ENCODE measurements at places on chromosomes 2 and 18.

DNA sequence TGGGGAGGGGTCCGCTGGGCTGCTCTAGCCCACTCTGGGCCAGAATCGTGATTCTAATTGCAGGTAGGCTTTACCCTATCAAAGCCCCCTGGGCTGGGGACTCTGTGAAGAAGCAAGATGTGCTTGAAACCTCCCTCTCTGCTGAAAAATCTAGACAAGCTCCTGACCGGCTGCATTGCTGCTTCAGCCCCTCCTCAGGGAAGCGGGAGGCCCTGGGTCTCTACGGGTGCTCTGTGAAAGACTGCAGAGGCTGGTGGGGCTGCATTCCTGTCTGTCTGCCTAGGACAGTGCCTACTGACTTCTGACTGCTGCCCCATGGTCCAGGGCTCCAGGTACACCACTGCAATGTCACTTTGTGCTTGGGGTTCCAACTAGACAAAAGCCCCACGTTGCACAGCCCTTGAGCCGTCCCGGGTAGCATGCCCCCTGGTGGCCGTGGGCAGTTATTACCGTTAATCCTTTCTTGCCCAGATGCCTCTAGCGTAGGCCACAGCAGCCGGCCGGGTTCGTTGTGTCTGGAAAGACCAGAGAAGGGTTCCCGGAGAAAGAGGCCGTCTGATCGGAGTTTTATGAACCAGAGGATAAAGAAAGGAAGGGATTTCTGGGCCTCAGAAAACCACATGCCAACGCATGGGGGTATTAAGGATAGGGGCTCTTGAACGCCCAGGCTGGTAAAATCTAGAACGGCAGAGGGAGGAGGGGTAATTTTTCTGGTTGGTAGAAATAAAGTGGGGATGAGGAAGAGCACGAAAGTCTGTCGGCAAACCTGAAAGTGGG lies 15.9 kb upstream of the C1QL2 start:
- peak; percentile 78 for DNase-seq

GRCh38 chr2:1400943-1401735 lies 12.1 kb upstream of the TPO start:
- no peak for DNase-seq

- no peak for DNase-seq
Measured at GRCh38 chr2:73142937-73143336, 30.2 kb upstream of the RAB11FIP5 start.

- DNase-seq, result no peak
Measured at GRCh38 chr2:215328066-215328465, 16.2 kb downstream of the ATIC start.

GRCh38 chr2:119809339-119810048 lies 49.8 kb downstream of the PTPN4 start:
- DNase-seq, result no peak

DNA sequence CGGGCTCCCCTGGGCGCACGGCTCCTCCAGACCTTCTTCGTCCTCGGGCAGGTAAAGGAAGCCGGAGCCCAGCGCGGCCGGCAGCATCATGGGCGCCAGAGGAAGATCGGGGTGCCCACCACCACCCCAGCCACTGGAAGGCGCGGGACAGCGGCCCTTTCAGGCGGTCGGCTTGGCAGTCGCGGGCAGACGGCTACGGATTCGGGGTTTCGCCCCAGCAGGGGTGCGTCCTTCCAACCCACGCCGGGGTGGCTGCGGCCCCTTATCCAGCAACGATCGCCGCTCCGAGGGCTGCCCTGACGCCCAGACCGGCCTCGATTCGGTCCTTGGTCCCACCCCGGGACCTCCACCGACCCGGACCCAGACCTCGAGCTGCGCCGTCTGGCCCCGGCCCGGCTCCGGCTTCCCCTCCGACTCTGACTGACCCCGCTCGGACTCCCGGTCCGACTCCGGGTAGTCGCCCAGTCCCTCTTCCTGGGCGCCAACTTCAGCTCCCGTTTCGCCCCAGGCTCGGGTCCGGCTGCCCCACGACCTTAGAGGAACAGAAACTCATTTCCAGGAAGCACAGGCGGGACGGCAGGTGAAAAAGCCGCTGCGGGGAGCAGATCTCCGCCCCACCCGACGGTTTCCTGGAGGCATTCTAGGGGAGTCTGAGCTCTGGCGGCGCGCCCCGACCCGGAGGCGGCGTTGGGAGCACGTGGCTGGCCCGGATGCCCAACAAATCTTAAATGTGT lies 30.2 kb upstream of the SSB start:
- no peak for DNase-seq

DNA sequence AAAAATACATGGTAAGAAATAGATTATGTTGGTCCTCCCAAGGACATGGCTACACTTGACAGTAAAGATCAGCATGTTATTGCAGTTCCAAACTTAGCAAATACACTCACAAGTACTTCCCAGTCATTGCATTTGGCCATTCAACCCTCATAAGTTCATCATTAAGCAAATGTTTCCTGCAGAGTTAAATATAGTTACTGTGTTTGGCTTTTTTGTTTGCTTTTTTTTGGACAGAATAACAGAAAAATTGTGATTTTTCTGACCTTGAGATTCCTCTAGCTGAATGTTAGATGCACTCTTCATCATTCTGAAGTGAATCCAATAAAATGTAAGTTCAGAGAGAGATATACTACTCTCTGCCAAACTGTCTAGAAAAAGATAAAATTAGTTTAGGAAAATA lies 295.3 kb downstream of the GPD2 start:
- no peak for DNase-seq

GRCh38 chr18:1505856-1506255 lies 601.2 kb downstream of the ADCYAP1 start:
- no peak for DNase-seq

GRCh38 chr2:79620679-79621078 lies 107.8 kb downstream of the CTNNA2 start:
- no peak for DNase-seq

DNA sequence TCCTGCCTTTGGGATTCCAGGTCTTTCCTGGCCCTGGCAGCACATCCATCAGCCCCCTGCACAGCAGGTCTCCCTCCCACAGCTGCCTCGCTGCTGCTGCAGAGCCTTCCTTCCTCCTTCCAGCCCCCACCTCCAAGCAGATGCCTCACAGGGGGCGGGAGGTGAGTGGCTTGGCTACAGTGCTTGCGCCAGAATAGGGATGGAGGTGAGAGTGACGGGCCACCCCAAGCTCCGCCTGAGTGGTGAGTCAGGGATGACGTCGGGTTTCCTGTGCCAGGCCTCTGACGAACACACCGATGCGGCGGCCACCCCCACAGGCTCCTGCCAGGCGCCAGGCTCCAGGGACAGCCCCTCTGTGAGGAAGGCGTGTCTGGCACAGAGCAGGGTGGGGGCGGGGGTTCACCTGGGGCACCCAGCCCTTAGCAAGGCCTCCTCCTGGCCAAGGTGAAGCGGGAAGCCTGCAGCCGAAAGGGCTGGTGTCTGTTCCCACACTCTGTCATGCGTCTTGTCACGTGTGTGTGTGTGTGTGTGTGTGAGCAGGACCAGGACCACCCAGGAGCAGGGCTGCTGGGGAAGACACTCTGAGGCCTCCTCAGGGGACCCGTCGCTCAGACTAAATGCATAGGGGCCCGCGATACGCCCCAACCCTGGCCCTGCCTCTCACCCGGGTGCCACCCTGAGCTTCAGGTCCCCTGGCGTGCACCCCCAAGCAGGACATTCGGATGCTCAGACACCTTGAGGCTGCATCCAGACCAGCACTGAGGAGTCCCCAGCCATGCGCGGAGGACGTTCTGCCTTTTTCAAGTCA lies 3.4 kb upstream of the DUSP2 start:
- DNase-seq, result peak; percentile 58

- DNase-seq, result no peak
Measured at GRCh38 chr18:54873884-54874255, 45.6 kb downstream of the RAB27B start.

GRCh38 chr2:210561475-210561874 lies 5.1 kb downstream of the CPS1 start:
- no peak for DNase-seq

- DNase-seq, result peak; percentile 56
Measured at GRCh38 chr2:42795841-42796301, 3.5 kb upstream of the HAAO start.

DNA sequence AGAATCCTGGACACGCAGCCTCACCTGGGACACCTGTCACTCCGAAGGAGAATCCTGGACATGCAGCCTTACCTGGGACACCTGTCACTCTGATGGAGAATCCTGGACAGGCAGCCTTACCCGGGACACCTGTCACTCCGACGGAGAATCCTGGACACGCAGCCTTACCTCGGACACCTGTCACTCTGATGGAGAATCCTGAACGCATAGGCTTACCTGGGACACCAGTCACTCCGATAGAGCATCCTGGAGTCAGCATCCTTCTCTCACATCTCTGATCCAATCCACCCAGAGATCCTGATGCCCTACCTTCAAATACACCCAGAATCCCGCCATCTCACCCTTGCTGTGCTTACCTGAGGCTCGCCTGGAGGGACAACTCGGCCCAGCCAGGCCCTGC lies 154.9 kb downstream of the NDUFA10 start:
- no peak for DNase-seq

Data from glutamatergic neuron (in vitro differentiated cells).